ENCODE measurements at places on chromosomes 2 and 18.

DNA sequence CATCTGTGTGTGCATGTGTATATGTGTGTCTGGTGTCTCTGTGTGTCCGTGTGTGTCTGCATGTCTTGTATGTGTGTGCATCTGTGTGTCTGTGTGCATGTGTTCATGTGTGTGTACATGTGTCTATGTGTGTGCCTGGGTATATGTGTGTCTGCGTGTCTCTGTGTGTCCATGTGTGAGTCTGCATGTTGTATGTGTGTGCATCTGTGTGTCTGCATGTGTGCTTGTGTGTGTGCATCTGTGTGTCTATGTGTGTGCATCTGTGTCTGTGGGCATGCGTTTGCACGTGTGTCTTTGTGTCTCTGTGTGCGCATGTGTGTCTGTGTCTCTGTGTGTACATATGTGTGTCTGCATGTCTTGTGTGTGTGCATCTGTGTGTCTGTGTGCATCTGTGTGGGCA lies 207.7 kb downstream of the TNS1 start:
- DNase-seq, result no peak

- no peak for DNase-seq
These were observed 542.3 kb downstream of the METTL4 start for GRCh38 chr18:2028986-2029385.

- no peak for DNase-seq
These were observed 44.8 kb upstream of the EHBP1 start for GRCh38 chr2:62660582-62661262.

- no peak for DNase-seq
These were observed 203.3 kb upstream of the SPOPL start for GRCh38 chr2:138298120-138298814.

DNA sequence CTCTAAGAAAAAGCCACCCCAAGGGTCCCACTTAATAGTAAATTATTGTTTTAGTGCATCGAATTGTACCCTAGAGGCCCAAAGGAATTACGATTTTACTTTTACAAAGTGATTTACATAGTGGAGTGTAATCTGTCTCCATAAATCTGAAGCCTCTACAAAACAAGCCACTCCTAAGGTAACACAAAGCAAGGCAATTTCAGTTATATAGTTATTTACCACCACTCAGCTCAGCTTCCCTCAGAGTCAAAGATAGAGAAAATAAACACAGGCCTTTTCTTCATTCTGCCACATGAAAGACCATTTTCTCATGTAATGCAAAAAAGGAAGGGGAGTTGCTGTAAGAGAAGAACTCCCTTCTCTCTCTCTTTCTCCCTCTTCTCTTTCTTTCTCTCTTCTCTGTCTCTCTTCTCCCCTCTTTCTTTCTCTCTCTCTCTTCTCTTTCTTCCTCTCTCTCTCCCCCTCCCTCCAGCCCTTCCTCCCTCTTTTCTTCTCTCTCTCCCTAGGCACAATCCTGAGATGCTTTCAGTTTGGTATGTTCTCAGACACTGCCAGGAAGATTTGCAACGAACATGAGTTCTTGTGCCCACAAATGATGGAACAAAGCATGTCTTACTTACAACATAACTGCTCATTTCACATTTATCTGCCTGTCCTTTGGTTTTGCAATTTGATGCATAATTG lies 264.5 kb downstream of the BCL2 start:
- no peak for DNase-seq

DNA sequence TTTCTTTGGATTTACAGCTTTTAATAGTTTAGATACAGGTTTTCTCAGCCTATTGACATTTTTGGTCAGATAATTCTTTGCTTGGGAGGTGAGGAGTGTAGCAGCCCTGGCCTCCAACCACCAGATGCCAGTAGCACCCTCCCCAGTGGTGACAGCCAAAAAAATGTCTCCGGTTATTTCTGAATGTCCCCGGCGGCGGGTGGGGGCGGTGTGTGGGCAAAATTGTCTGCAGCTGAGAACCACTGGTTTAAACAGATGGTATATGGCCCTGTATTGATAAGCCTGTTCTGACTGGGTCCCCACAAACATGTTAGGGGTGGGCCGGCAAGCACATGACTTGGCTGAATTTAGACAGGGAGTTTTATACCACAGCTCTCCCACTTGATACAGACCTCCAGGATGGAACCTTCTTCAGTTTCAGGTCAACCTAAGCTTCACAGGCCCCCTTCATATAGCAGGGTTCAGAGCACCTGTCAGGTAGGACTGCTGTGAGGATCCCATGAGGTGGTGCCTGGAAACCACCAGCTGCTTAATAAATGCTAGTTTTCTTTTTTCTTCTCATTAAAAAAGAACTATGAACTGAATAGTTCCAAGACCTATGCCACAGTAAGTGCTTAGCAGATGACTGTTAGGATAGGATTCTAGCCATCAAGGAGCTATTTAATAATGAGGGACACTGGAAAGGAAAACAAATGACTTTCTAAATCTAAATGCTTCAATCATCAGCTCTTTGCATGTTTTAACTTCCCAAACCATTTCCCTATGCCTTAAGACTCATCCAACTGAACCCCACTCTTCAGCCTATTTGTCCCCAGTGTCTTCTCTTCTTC lies 18.1 kb downstream of the LPIN2 start:
- no peak for DNase-seq

DNA sequence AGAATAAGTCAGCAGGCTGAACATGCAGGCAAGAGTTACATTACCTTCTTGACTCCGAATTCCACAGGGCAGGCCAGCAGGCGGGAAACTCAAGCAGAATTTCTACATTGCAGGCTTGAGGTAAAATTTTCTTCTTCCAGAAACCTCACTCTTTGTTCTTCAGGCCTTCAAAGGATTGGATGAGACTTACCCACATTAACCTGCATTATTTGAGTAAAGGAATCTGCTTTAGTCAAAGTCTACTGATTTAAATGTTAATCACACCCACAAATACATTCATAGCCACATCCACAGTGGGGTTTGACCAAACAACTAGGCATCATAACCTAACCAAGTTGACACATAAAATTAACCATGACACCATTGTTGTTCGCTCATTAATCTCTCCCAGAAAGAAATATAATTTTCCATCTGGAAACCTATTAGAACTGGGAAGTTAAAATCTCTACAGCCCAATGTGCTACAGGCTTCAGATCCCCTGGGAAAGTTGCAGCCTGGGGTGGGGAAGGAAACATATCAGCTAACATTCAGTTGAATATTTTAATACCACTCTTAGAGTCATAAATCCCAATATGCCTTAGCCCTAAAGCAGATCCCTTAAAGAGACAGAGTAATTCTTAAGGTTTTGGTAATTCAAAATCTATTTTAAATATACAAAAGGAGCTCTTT lies 468.2 kb upstream of the TNP1 start:
- no peak for DNase-seq

- no peak for DNase-seq
These were observed 33.5 kb downstream of the FBXO15 start for GRCh38 chr18:74114116-74114515.

GRCh38 chr2:131408778-131409177 lies 44.8 kb upstream of the RAB6D start:
- DNase-seq, result no peak

DNA sequence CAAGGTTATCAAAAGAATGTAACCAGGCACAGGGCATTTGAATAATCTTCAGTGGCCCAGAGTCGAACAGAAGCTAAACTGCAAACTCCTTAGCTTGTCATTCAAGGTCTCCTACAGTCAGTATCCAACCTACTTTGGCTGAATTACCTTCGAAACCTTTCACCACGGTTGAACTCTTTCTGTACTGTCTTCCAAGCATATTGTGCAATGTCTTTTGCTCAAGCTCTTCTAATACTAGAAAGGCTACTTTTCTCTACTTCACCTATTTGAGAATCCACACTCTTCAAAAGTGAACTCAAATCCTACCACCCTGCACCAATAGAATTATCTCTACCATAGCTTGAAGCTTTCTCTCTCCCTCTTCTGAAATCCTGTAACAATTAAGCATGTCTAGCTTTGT lies 142.9 kb downstream of the NR4A2 start:
- no peak for DNase-seq

GRCh38 chr2:196376984-196377877 lies 205.9 kb upstream of the STK17B start:
- DNase-seq, result no peak

GRCh38 chr2:149857344-149857743 lies 269.8 kb upstream of the MMADHC start:
- DNase-seq, result no peak

- no peak for DNase-seq
These were observed 34.3 kb upstream of the ITM2C start for GRCh38 chr2:230830428-230830827.

DNA sequence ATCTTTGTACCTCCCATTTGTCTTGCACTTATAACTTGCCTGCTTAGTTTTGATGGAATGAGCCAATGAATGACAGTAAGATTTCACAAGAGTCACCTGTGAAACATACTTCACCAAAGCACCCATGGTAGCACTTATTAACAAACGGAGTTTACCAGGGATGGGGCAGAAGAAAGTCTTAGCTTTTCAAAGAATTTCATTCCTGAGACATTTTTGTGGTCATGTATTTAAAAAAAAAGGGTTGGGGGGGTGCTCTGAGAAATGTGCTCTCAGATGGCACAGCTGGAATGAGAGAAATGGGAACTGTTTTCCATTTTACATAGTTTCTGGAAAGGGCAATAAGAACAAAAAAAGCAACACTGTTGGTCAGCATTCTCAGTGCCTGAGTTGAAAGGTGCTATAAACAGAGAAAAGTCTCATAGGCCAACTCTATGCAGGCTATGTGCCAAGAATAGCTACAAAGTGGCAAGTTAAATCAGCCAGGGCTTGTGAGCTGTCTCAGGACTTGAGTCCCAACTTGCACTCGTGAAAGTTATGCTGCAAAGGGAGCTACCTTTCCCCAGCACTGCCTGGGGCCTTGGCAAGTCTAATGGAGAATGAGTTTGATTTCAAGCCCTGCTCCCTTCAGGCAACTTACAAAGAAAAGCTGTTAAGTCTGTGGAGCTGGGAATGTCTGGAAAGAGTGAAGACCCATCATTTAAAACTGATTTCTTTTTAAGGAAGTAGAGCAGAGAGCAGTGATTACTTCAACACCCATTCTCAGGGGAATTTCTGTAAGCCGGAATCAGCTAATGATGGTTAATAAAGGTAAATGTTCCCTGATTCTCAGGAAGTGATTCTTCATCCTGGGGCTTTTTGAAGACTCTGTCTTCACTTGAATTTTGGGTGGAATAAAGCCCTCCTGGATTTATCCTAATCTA lies 170.6 kb downstream of the SLC8A1 start:
- DNase-seq, result no peak

DNA sequence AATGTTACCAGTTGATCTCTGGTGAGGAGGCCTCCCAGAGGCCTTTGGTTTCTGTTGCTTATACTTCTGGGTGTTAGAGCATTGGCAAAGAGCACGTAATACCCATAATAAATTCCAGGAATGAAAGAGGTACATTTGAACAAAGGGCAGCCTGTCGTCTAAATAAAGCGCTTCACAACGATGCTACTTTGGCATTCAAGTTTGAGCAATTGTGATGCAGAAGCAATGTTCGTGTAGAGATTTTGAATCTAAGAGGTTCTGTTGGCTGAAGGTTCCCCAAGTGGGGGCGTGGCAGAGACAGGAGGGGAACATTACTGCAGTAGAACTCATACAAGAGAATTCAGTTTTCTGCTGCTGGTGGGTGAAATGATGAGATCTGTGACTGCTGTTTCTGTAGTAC lies 27.8 kb downstream of the ZNF532 start:
- no peak for DNase-seq

DNA sequence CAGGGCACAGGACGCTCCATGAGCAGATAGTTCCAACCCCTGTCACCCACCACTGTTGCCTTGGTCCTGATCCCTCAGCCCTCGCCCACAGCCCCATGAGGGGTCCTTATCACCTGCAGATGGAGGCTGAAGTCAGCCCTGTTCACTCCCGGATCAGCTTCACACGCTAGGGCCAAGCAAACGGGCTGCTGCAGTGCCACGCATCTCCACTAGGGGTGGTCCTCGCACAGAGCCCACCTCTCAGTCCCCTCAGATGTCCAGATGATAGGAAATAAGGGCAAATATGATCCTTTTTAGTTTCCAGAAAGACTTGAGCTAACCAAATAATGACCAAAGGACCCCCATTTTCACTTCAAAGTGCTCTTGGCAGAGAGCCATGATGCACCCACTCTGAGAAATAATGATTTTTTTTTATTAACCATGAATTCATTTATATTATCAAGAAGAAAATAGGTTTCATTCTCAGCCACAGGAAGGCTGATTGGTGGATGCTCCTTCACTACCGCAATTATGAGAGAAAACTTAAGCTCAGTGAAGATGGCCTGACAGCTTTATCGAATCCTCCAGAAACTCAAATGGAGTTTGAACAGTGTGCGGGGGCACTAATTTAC lies 71.9 kb upstream of the KLHL29 start:
- no peak for DNase-seq

- DNase-seq, result no peak
These were observed 213.3 kb upstream of the CXCR4 start for GRCh38 chr2:136331226-136331625.

DNA sequence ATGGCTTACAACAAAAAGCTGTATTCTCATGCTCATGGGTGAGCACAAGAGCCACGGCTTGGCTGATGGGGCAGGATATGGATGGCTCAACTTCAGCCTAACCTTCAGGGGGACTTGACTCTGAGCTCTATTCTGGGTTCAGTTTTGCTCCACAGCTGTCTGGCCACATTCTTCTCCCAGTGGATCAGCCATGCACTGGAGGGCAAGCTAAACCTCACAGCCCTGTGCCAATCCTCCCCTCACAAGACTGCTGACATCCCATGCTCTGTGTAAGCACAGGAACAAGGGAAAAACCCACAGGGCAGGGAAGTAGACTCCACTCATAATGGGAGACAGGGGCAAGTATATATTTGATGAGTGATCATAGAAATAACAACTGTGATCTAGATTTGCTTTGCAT lies 35.6 kb downstream of the COPS8 start:
- no peak for DNase-seq

DNA sequence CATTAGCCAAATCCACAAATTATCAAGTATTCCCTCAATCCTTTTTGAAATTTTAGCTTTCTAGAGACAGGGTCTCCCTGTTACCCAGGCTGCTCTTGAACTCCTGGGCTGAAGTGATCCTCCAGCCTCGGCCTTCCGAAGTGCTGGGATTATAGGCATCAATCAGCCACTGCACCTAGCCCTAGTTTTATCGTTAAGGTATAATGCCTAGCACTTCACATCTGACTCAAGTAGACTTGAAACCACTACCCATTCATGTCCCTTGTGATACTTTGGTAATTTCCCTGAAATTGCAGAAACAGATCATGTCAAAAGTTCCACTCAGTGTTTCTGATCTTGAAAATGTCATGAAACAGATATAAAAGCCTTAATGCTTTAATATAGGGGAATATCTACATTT lies 26.3 kb downstream of the MEX3C start:
- no peak for DNase-seq

DNA sequence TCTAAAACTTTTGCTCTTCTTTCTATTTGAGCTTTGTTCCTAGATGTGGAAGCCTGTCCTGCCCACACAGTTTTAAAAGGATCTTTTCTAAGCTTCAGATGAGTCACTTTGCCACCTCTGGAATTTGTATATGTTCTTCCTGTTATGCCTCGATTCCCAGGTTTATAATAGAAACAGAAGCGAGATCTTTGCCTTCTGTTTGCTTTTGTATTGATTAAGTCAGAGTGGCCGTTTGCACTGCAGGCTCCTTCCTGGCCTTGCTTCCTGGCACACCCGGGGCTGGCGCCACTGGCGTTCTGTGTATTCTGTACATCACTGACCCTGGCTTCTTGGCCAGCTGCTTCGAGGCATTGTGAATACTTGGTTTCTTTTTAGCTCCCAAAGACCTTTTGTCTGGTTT lies 91.8 kb downstream of the MTCL1 start:
- DNase-seq, result no peak

GRCh38 chr2:230205034-230205433 lies 14.8 kb downstream of the SP110 start:
- no peak for DNase-seq

All from cortex of kidney (tissue), 1 donor.